BE2C (cell line): ENCODE measurements at places on chromosomes 3 and 15.

GRCh38 chr3:5898106-5898505 is 710.6 kb downstream of the EDEM1 start:
- no peak for DNase-seq

GRCh38 chr3:157700405-157700804 is 197.2 kb upstream of the VEPH1 start:
- DNase-seq = no peak

DNA sequence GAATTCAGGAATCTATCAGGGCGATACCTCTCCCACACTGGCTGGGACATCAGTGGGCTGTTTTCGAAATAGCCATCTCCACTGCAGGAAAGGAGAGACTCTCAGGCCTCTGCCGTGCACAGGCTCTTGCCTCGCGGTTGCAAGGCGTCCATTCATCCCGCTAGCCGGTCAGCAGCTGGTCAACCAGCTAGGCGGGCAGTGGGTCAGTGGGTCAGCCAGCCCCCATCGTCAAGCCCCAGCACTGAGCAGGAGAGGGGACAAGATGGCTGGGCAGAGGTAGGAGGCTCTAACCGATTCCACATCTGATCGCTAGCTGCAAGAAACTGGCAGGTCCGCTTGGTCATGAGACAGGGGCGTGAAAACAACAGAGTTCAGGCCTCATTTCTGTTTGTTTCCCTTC is 45.1 kb downstream of the MUC4 start:
- DNase-seq = no peak

- no peak for DNase-seq
These were observed 83.4 kb upstream of the RARB start for GRCh38 chr3:25344670-25345069.

DNA sequence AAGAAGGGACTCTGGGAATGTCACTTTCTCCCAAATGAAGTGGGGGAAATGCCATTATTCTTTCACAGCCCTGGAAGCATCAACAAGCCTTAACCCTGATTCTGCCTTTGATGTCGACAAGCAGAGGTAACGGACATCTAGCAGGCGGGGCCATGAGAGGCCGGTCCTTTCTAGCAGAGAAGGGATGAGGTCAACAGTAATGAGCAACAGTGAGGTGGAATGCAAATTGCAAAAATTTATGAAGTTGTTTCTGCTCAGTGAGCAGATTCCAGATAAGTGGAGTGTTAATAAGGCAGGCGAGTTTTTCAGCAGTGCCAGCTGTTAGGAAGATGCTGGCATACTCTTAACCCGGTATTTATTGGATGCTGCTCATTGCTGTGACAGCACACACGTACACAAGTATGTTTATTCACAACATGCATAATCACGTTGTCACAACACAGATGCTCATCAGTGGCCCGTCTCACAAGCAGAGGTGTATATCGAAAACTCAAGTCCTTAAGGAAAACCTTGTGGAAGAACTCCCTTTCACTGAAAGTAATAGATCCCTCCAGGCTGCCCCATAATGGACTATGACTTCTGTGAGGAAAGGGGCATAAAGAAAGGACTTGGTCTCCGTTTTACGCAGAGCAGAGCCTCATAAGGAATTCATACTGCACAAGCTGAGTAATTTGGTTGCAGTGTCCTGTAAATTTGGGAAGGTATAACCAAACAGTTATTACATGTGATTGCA is 329.0 kb downstream of the IGSF11 start:
- no peak for DNase-seq

DNA sequence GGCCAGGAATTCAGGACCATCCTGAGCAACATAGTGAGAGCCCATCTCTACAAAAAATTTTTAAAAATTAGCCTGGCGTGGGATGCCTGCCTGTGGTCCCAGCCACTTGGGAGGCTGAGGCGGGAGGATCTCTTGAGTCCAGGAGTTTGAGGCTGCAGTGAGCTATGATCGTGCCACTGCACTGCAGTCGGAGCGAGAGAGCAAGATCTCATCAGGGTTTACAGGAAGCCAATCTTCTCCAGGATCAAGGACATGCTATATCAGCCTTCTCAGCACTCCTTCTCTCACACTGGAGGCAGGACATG is 451 bp upstream of the STOML1 start:
- no peak for DNase-seq

GRCh38 chr3:122952520-122952919 is 75.0 kb downstream of the SEMA5B start:
- DNase-seq = no peak

DNA sequence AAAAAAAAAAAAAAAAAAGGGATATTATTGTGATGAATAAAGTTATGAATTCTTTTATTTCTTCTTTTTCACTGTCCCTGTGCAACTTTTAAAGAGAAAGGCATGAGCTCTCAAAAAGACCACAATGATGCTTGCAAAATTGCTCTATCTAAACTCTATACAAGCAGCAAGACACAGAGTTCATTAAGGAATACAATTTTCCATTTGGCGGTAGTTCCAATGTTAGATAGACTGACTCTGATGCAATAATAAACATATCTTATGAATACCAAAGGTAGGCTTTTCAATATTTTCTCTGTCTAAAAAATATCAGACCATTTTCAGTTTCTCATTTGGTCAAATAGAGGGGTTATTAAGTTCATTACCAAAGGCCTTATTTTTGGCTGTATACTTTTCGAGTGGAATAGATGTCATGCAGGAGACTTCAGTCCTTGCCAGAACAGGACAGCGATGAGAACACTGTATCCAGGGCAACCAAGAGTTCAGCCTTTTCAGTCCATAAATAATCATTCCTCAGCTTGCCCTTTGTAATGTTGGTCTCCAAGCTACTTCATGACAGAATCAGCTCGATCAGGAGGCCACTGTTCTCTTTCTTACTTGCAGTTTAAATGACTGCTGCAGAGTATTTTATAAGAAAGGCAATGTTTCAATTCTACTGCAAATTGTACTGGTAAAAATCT is 162.9 kb upstream of the FAM3D start:
- no peak for DNase-seq

DNA sequence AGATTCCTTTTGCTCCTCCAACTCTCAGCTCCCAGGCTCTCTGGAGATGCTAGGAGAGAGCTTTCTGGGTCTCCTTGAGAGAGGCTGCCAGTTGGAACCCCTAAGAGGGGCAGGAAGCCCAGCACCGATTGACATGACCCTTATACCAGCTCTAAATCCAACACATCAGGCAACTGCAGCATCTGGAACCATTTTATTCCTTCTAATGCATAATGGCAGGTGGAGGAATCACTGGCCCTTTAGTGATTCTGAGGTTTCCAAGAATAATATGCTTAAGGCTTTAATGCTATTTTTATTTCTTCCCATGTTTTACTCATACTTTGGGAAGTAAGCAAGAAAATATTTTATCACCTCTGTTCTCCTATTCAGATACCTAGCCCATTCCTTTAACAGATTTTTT is 60.3 kb upstream of the TEX264 start:
- no peak for DNase-seq

GRCh38 chr3:159775372-159775961 is 213.2 kb upstream of the IL12A start:
- DNase-seq = peak; percentile 31

- no peak for DNase-seq
These were observed 29.8 kb downstream of the OXNAD1 start for GRCh38 chr3:16294844-16295243.

DNA sequence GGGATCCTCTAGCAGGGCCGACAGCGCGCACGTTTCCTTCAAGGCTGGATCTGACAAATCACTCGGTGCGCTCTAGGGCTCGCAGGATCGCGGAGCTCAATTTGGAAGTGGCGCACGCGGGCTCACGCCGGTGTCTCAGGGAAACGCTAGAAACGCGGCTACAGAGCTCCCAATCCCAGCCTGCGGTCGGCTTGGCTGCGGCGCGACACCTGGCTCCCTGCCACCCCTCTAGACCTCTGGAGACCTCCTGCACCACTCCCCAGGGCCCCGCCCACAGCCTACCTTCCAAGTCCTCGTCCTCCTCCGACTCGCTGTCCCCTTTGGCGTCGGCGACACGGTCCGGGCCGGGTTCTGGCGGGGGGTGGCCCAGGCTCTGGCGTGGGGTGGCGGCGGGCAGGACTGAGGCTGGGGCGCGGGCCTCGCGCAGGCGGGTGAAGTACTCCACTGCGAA is 596 bp downstream of the PRKAR2A start:
- peak; percentile 75 for DNase-seq

DNA sequence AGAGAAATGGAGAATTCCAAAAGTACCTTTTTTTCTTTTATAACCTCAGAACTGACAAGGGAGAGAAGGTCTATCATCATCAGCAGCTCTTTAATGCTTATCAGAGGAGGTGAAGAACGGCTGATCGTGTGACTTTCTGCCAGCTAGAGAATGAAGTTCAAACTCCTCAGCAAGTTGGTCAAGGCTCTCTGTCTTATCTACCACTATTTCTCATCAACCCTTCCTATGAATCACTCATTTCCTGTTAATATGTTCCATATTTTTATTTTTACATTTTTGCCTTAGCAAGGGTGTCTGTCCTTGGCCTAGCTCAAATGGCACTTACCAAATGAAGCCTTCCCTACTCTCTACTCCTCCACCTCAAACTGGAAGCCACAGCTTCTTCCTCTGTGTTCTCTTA is 73.1 kb upstream of the TSPAN3 start:
- no peak for DNase-seq

DNA sequence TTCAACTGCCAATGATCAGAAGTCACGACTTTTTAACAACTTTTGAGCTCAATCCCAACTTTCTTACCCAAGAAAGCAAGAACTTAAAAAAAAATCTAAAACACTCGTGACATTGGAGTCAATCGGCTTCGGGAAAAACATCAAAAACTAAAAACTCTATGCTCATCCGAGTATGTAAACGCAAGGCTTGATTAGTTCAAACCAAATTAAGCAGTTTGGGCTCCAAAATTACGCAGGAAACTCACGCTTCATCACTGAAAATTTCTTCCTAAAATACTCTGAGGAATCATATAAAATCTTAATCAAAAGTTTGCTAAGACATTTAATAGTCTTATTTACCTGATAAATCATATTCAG is 1.6 kb downstream of the TRA2B start:
- DNase-seq = no peak

DNA sequence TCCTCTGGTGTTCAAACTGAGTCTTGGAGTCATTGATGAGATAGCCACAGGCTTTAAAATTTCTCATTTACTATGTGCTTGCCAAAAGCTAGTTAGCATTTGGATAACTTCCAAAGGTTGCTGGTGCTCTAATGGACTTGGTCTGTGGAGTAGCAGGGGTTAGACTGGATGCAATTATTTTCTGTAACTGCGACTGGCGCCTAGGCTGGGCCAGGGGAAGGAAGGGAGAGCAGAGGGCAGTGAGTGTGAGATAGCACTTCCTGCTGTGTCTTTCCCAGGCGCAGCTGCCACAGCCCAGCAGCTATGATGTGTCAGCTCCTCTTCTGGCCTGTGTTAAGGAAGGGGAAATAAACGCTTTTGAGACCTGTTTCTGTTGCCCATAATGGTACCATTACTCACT is 98.6 kb downstream of the MYRIP start:
- DNase-seq = peak; percentile 68

DNA sequence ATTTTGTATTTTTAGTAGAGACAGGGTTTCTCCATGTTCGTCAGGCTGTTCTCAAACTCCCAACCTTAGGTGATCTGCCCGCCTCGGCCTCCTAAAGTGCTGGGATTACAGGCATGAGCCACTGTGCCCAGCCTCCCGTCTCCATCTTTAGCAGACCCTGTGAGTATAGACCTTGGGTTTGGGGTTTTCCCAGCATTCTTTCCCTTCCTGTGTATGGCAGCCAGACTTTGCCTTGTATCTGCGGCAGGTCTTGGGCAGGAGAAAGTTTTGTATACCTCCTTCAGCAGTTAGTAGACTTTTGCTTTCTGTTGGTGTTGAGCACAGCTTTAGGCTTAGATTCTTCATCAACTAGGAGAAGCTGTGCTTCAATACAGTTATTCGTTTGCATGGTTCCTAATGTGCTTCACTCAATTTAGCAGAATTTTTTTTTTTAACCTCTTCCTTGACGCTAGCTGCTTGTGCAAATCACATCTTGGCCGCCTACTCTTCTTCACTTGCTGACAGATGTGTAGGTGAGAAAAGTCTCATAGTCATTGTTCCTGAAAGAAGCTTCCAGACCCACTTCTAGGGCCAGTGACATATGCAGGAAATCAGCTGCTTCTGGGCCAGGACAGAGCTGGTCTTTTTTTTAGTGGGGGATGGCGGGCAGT is 38.4 kb downstream of the MAP2K1 start:
- DNase-seq = no peak

DNA sequence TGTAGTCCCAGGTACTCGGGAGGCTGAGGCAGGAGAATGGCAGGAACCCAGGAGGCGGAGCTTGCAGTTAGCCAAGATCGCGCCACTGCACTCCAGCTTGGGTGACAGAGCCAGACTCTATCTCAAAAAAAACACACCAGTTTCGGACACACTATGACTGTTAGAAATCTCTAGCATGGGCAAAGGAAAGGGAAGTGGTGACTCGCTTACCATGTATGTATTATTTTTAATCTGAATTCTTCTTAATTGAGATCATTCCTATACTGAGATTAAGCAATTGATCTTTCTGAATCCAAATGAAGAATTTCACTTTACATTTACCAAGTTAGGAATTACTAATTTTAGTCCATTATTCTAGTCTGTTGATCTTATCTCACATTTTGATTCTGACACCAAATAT is 459.2 kb upstream of the ALCAM start:
- DNase-seq = no peak

- DNase-seq = no peak
These were observed 29.3 kb upstream of the SLC28A1 start for GRCh38 chr15:84855136-84855535.

DNA sequence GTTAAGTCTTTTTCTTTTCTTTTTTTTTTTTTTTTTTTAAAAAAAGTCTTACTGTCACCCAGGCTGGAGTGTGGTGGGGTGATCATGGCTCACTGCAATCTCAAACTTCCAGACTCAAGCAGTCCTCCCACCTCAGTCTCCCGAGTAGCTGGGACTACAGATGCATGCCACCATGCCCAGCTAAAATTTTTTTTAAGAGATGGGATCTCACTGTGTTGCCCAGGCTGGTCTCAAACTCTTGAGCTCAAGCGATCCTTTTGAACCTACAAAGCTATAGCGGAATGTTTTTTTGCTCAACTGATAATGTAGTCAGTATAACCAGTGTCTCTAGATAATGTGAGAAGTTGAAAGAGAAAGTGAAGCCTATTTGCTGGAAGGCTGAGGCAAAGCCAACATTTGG is 3.9 kb upstream of the IGF2BP2 start:
- DNase-seq = no peak

GRCh38 chr3:172659246-172660002 is 51.4 kb downstream of the NCEH1 start:
- no peak for DNase-seq

GRCh38 chr3:181797431-181797830 is 85.7 kb downstream of the SOX2 start:
- no peak for DNase-seq

- no peak for DNase-seq
These were observed 84.8 kb upstream of the MLF1 start for GRCh38 chr3:158486200-158486599.

- DNase-seq = no peak
These were observed 20.4 kb upstream of the NFKBIZ start for GRCh38 chr3:101828691-101829436.
